Fibroblast of skin of right biceps (primary cell): ENCODE measurements at places on chromosomes 12 and 14.

DNA sequence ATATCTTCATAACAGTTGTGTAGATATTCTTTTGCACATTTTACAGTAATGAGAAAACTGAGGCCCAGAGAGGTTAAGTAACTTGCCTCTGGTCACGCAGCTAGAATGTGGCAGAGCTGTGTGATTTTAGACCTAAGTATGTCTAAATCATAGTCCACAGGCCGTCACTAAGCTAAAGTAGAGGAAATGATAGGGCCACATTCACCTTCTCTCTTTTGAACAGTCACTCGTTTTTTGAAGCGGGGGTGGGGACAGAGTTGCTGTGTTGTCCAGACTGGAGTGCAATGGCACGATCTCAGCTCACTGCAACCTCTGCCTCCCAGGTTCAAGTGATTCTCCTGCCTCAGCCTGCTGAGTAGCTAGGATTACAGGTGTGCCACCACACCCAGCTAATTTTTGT is 68.5 kb downstream of the RASSF3 start:
- DNase-seq: no peak

- DNase-seq: no peak
Measured at GRCh38 chr12:64469455-64470142, 17.7 kb downstream of the TBK1 start.

GRCh38 chr12:6195665-6196535 is 4.3 kb upstream of the CD9 start:
- peak; percentile 86 for DNase-seq

DNA sequence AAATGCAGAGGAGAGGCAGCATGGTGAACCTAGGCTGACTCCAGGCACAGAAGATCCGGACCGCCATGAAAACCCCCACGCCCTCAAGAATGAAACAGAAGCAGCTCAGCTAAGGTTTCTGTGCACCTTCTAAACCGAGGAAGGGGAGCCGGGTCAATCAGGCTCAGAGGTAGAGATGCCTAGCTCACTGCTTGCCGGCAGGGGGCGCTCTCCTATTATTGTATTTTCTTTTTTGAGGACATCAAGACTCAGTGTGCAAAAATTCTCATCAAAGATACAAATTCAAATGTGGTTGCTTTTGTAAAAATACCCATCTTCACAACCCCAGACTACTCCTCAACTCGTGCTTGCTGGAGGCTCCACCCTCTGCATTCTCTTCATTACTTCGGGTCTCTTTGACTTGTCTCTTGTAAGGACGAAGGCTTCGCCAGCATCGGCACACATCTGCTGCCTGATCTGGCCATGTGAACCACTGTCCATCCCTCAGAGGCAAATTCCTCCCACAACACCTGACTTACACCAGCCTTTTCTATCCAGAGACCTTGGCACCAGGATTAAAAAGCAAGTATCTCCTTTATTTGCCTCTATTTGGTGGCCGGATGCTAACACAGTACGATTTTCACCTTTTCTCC is 33.4 kb upstream of the RNASE3 start:
- peak; percentile 47 for DNase-seq

DNA sequence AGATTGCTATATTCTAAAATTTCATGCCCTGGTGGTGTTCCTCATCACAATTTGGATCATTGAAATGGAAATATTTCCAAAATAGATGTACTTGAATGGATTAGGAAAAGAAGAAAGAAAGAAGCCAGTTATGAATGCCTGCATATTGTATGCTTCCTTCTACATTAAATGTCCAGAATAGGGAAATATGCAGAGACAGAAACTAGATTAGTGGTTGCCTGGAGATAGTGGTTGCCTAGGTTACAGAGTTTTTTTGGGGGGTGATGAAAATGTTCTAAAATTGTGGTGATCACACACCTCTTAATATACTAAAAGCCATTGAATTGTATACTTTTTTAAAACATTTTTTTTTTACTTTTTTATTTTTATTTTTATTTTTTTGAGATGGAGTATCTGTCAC is 18.0 kb downstream of the TUBA1A start:
- no peak for DNase-seq

DNA sequence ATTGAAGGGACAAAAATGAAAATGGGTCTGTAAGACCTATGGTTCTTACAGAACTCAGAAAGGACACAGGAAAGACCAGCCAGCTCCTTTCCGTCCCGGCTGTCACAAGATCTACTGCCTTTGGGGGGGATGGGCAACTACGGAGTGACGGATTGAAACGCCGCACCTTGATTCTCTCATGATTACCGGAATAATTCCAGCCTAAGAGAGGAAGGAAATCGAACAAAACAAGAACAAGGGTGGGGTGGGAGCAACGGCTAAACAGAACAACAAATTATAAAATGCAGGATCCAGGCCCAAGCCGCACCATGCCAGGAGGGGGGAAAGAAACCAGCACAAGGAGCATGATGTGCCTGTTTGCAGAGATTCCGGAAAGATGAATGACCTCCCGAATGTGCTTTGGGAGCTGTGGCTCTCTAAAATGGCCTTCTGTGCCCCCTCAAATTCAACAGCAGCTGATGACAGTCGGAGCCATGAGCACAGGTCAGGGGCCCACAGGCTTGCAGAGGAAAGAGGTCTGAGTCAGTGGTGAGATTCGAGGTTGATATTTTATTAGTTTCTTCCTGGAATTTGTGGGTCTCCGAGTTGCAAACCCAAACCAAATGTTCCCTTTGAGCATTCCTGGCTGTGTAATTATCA is 72.1 kb downstream of the SPRING1 start:
- peak; percentile 46 for DNase-seq

GRCh38 chr14:96564389-96564788 is 62.2 kb downstream of the PAPOLA start:
- no peak for DNase-seq

GRCh38 chr14:22168092-22168955 is 420.7 kb downstream of the DAD1 start:
- DNase-seq: peak; percentile 48

DNA sequence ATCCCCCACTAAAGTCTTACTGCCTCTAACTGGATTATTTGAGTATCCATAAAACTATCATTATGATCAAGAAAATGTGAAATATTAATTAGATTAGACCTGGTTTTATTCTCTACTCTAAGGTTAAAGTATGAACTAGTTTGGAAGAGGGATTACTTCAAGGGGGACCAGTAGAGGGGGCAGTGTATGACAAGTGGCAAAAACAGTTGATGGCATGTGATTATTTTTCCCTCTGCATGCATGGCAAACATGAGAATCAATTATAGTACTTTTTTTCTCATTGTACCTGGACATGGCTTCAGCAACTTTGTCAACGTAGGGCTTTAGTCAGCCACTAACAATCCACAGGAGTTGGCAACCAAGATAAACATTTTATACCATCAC is 145.0 kb upstream of the SLC38A2 start:
- no peak for DNase-seq

DNA sequence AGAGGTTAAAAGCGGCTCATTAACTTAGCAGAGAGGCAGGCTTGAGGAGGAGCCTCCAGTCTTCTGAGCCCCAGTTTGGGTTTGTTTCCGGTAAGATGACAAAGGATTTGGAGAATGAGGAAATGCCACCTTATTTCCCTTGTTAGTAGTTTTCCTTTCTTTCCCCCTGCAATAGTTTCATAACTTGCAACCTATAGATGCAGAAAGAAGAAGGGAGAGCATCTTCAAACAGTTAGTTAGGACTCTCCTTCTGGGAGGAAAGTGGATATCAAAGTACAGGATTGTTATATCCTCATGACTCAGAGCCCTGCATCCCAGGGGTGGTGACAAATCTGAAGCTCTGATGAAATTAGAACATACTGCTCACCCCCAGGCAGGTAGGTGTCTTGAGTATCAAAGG is 180.7 kb upstream of the SLC38A2 start:
- DNase-seq: peak; percentile 86

- DNase-seq: no peak
Measured at GRCh38 chr12:23704992-23705943, 244.2 kb downstream of the SOX5 start.

DNA sequence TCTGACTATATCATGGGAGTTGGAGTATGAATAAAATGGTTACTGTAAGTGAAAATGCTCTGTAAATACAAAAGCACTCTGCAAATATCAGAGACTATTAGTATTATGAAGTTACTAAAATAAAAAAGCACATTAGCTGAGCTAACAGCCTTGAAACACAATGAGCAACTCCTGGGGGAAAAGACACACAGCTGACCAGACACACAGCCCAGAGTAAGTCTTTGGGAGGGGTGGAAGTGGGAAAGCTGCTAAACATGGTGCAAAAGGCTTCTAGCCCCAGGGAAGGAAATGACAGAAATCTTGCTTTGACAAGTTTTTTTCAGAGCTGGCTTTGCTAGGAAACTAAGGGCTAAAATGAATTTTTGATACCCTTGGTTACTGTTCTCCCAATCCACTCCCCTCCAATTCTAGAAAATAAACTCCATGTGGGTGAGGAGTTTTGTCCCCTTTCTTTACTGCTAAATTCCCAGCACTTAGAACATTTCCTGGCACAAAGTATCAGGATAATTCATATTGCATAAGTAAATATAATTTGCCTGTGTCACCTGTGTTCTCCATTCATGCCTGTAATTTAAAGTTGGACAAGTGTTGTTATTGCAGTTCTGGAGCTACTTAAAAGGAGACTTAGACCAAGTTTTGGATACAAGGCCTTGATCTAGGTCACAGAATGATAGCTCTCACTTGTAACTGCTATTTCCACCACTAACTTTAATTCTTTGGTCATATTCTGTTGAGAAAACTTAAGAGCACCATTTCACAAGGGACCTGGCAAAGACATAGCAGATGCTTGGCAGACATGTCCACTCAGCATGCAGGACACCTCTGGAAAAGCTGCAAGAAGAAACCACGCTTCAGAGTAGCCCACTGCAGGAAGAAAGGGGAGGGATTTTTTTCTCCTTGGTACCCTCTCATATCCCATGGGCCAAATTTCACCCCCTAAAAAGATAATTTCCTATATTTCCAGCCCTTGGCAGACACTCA is 19.0 kb upstream of the RAB3IP start:
- no peak for DNase-seq

DNA sequence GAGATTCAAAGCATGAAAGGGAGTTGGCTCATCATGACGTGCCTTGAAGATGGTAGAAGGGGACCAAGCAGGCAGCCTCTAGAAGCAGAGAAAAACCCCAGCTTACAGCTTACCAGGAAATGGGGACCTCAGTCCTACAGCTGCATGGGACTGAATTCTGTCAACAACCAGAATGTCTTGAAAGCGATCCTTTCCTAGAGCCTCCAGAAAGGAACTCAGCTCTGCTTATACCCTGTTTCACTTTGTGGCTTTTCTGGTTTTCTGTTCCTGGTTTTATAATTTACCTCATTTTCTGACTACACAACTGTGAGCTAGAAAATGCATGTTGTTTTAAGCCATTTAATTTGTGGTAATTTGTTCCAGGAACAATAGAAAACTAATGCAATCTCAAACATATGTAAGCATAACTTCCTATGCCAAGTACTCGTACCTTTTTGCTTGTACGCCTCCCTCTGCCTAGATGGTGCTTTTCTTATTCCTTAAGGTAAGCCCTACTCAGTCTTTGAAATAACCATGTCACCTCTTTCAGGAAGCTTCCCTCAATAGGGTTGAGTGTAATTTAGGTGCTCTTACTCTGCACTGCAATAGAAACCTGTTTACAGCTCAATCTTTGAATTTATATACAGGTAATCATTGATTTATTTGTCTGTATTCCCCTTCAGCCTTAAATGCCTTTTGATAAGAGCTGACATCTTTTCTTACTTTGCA is 348.8 kb downstream of the TMEM117 start:
- DNase-seq: no peak

DNA sequence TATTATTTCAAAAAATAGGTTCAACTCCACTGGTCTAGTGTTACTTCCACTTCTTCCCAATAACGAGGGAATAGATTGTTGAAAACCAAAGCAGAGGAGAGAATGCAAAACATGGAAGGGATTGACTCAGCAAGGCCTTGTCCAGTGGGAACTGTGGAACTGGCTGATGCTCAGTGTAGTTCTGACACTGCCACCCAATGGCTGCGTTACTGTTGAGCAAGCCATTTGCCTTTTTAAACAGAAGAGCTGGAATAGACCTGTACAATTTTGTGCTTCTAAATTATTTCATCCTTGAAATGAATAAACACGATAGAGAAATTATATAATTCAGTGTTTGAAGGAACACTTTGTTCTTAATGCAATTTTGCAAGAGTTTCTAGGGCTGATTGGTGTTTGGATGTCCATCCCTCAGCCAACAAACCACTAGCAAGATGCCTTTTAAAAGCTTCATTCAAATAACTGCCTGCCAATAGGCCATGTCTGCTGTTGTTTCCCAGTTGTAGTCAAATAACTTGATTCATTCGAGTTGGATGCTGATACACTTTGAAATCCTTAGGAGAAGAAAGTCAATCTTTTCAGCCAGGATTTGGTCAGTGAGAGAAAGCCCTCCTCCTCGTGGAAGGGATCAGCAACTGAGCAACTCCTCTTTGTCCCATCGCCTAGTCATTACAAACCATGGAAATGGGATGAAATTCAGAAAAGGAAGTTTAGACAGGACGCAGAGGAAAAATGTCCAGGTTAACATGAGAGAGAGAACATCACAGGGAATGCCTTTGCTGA is 7.3 kb upstream of the MGP start:
- peak; percentile 11 for DNase-seq

- no peak for DNase-seq
Measured at GRCh38 chr14:71289536-71289935, 382.3 kb downstream of the PCNX1 start.

GRCh38 chr14:106564058-106564643 is 1037.8 kb downstream of the TMEM121 start:
- no peak for DNase-seq

GRCh38 chr12:29149691-29150281 is 708 bp downstream of the FAR2 start:
- DNase-seq: no peak

- DNase-seq: no peak
Measured at GRCh38 chr14:77055306-77055705, 26.8 kb upstream of the IRF2BPL start.

DNA sequence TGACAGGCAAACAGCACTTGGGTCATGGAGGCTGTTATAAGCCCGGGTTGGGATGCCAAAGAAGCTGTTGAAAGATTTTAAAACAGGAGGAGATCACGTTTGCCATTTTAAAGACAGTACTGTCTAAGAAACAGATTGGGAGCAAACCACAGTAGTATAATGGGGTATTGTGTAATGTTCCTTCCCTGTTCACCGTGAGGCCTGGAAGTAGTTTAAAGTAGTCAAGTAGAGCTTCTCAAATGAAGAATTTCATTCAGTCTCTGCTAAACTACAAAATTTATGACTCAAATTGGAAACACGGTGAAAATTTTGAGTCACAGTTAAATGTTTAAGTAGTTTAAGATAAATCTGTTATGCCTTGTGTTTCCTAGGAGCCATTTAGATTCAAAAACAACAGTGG is 35.8 kb downstream of the ATP2A2 start:
- DNase-seq: peak; percentile 92

DNA sequence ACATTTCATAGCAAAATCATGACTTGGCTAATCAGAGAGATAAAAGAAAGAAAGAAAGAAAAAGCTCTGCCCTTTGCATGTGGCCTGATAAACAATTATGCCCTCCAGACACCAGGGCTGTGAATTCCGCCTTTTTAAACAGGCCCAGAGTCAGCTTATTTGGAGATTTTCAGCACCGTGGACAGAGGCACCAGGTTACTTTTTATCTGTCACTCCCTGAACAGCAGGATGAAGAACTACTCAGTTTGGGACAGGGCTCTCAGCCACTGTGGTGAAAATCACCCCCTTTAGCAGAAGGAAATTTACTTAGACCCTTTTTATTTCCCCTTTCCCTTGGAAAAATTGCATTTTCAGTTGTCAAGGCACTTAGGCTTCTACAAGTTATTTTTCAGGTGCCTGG is 359.9 kb downstream of the NRXN3 start:
- DNase-seq: peak; percentile 14
